ENCODE measurements at places on chromosomes 3 and 15.

DNA sequence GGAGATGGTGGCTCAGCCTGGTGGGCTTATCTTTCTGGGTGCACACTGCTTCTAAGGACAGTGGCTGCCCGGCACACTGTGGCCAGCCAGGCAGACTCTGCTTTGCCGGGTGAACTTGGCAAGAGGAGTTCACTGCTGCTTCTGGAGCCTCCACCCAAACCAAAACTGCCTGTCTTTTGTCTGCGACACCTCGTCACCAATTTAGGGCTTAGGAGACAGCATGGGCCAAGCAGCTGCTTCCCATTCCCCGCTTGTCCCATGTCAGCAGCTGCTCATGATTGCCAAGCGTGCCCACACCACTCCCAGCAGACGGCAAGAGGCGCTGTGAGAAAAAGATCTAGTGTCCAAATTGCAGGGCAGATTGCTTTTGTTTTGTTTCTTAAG is 57.3 kb downstream of the LSM3 start:
- no peak for DNase-seq

DNA sequence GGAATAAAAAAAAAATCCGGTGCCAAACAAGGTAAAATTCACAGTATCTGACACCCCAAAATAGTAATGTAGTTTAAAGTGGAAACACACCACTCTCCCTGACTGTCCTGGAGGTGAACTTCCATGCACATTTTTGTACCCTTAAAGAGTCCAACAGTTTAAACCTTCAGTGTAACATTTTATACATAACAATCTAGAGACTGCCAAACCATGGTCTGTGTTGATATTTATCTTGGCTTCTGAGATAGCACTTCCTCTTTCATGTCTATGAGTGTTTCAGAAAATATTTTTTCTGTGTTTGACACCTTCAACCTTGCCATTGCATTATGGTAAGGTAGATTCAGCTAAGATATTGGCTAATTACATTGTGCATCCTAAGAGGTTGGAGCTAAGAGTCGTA is 13.9 kb downstream of the TMEM45A start:
- no peak for DNase-seq

GRCh38 chr15:74653426-74654102 is 37.9 kb downstream of the CLK3 start:
- DNase-seq = peak; percentile 21

DNA sequence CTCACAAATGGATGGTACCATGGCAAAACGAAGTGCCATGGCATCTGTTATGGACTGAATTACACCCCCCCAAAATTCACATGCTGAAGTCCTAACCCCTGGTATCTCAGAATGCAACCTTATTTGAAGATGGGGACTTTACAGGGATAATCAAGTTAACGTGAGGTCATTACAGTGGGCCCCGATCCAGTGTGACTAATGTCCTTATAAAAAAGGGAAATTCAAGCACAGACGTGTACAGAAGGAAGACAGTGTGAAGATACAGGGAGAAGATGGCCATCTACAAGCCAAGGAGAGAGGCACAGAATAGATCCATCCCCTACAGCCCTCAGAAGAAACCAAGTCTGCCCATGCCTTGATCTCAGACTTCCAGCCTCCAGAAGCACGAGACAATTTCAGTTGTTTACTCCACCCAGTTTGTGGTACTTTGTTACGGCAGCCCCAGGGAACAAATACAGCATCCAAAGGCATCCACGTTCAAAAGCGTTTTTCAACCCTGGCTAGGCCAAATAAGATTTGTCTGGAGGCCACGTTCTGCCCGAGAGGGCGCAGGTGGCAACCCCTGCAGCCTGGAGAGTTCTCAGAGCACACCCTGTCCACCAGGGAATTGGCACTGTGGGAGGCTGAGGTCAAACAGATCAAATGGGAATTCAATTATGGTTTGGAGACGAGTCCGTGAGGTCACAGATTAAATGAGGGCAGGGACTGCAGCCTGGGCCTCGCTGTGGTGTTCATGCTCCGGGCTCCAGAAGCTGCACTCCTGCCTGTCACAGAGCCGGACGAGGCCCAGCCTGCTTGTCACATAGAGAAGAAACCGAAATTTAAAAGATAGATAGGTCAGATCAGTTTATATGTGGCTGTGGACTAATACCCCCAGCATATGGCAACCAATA is 494.8 kb downstream of the SHQ1 start:
- no peak for DNase-seq

DNA sequence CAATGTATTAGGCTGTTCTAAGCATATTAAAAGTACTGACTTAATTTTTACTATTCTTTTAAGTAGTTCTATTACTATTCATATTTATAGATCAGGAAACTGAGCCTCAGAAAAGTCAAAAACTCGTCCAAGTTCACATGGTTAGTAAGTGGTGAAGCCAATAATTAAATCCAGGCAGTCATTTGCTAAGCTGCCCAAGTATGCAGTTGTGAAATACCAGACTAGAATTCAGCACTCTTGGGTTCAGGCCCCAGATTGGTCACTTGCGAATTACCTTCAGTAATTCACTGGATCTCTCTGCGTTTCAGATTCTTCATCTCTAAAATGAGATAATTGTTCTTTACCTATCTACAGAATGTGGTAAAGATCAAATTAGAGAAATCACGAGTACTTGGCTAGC is 161.9 kb upstream of the CADPS start:
- DNase-seq = no peak

- no peak for DNase-seq
These were observed 22.4 kb upstream of the TGFBR2 start for GRCh38 chr3:30583973-30584372.

DNA sequence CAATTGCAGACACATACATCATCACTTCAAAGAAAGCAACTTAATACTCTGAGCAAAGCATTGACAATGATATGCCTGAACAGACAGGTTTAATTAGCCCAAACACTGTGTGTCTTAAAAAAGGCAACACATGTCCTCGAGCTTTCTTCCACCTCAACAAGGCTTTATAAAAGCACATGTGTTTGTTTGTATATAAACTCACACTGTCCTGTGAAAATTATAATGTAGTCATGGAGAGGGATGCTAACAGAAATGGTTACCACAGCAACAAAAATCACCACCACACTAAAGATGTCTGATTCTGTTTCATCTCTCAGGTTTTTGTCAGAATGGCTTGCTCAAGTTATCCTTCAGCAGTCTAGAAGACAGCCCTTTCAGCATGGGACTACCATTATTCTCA is 314.7 kb downstream of the MAGI1 start:
- no peak for DNase-seq

- no peak for DNase-seq
These were observed 47.6 kb downstream of the PHLDB2 start for GRCh38 chr3:111906656-111907055.

DNA sequence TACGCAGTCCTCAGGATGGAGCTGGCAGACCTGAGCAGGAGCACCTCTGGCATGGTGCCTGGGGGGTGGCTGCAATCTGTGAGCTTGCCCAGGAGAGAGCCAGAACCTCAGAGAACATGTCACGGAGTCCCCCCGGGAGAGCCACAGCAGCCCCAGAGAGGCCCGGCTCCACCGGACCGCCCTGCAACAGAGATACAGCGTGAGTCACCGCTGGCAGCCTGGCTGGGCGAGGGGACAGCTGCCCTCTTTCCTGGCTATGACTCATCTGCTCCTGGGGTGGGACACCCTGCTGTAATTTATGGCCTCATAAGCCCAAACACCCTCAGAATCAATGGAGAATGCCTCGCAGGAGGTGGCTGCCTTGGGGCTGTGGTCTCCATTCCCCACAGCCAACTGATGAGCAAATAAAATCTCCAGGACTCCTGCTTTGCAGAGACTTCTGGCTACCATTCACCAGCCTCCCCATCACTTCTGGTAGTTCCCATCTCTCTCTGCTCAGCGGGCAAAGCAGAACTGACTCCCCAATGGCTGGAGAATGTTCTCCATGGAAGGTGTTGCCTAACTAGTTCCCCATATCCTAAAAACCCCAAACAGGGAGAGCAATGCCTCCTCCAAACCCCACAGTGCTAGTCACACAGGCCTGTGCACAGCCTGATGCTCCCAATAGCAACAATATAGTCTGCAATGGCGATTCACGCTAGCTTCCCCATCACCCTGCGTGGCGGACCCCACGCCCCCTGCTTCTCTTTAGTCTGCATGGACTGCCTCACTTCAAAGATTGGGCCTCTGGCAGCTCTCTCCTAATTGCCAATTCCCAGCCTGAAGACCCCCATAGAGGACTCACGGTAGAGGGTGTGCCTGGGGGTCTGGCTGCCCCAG is 21.6 kb downstream of the ACSBG1 start:
- peak; percentile 84 for DNase-seq

DNA sequence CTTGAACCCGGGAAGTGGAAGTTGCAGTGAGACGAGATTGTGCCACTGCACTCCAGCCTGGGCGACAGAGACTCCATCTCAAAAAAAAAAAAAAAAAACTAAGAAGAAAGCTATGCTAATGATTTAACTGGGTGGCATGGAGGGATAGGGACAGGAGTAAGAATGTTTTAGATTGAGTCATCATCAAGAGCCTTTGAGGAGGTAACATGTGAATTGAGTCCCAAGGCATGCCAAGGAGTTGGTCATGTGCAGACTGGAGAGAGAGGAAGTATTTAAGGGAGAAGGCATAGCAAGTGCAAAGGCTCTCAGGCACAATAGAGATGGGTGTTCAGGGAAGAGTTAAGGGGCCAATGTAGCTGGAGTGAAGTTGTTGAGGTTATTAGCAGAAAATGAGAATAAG is 9.1 kb downstream of the BNC1 start:
- no peak for DNase-seq

- no peak for DNase-seq
These were observed 275.5 kb downstream of the SHOX2 start for GRCh38 chr3:157830556-157831236.

DNA sequence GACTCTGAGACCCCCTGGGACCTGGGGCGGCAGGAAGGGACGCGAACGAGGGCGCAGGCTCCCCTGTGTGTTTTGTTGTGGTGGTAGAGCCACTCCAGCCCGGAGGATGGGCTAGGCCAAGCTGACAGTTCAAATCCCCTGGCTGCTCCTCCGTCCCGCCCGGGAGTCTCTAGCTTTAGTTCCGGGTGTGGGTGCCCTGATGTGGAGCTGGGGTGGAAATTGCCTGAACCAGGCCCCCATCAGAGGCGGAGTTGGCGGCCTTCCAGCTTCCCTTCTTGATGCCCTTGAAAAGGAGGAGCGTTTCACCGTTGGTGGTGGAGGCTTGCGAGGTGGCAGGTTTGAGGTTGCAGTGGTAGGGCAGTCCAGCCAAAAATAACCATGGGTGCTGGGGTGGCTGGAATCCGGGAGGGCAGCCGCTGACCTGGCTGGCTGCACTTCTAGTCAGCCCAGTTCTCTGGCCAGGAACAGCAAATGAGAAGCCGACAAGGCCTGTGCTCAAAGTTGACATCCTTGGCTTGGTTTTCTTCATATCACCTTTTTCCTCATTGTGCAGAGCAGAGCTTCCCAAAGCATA is 817 bp downstream of the CLK3 start:
- DNase-seq = peak; percentile 46

- no peak for DNase-seq
These were observed 247.3 kb upstream of the KCNH8 start for GRCh38 chr3:18900994-18901393.

- no peak for DNase-seq
These were observed 46.2 kb downstream of the PTH1R start for GRCh38 chr3:46923559-46924350.

DNA sequence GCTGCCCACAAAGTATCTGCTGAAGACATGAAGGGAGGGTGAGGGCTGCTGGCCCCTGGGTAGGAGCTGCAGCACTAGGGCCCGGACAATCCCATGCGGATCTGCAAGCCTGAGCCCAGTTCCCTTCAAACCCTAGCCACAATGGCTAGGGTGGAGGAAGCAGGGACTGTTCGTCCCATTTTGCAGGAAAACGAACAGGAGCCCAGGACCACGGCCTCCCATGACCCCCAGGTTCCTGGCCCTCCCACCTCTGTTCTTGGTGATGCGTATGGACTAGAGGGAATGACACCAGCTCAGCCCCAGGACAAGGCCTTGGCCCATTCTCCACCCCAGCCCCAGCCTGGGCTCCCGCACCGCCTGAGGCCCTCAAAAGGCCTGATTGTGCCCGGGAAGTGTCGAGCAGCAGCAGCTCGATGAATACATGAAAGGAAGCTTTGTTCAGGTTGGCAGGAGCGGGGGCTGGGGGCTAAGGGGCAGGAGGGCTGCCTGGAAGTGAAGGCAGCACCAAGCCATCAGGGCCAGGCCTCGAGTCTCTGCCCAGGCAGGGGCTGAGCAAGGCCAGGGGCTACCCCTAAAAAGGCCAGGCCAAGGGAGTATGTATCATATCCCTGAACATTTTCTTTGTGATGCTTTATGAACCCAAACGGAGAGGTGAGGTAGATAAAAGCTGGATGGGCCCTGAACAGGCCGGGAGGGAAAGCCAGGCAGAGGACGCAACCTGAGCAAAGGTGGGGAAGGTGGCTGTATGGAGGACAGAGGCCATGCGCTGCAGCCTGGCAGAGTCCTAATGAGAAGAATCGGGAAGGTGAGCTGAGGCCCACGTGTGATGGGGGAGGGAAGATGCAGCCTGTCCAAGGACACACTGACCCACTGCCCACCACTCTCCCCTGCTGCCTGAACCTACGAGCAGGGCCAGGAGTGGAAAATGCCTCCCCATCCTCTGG is 12.2 kb downstream of the SEMA7A start:
- DNase-seq = no peak

GRCh38 chr3:141020143-141020830 is 30.9 kb upstream of the SPSB4 start:
- DNase-seq = peak; percentile 17

DNA sequence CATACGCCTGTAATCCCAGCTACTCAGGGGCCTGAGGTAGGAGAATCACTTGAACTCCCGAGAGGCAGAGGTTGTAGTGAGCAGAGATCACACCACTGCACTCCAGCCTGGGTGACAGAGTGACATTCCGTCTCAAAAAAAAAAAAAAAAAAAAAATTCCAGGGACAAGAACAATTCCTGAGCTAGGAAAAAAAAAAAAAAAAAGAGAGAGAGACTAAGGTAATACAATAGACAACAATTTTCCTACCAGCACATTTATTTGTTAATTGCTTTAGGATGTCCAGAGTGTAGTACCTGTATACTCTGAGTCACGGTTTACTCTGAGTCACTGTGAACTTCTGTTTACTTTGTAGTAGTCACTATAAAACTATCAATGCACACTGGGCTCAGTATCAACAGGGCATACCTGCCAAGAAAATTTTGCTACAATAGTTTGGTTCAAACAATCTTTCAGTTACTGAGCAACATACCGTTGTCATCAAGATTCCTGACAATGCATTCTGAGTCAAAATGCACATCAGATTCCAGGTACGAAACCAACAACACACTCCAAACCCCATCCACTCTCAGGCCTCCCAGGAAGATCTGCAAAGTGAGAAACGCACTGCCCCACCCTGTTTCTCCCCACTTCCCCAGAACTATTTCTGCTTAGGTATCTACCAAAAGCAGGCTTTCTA is 28.3 kb downstream of the IGF2BP2 start:
- peak; percentile 50 for DNase-seq

DNA sequence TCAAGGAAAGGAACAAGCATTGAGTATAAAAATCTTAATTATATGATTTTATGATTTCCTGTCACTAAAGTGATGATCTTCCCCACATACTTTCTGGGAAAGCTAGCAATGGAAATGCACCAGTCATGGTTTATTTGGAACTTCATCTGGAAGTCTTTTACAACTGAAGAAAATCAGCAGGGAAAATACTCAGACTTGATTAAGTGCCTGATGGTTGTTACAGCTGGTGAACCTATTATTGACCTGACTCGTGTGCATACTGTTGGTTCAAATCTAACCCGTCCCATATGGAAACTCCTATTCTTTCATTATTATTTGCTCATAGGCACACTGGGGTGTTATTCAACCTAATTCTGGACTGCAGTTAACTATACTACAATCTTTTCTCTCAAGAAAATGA is 701.8 kb upstream of the CCDC54 start:
- no peak for DNase-seq

GRCh38 chr3:119810018-119810435 is 28.1 kb downstream of the NR1I2 start:
- no peak for DNase-seq
